ENCODE measurements at places on chromosomes 5 and 9. TPM values are rescaled to one million over a fixed set of nuclear protein-coding genes. Genes with fewer than 3 reads are reported as not detected.

DNA sequence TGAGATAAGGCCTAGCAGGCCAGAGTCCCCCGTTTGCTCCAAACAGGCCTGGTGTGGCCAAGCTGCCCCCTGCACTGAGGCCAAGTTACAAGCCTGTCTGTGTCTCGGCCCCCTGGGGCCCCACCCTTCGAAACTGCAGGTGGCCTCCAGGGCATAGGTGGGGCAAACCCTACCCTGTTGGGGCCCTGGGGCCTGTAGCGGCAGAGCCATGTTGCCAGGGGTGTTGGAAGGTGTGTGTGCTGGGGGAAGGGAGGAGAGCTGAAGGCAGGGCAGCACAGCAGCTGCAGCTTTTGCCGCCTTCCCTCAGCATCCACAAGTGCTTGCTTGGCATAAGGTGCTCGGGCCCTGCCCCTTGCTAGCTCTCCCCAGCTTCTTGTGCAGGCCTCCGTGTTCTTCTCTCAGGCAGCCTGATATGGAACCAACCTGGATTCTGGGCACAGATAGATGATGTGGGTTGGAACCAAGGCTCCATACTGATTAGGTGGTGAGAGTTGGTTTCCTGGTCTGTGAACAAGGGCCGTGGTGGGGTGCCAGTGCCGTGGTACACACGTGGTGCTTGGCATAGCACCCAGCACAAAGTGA is 12.7 kb downstream of the IRF1 start:
- no peak for DNase-seq

- peak; percentile 57 for DNase-seq
Observed at GRCh38 chr9:36991516-36992134, 42.4 kb downstream of the PAX5 start.

- no peak for DNase-seq
Observed at GRCh38 chr5:123605822-123606221, 93.8 kb downstream of the CSNK1G3 start.

DNA sequence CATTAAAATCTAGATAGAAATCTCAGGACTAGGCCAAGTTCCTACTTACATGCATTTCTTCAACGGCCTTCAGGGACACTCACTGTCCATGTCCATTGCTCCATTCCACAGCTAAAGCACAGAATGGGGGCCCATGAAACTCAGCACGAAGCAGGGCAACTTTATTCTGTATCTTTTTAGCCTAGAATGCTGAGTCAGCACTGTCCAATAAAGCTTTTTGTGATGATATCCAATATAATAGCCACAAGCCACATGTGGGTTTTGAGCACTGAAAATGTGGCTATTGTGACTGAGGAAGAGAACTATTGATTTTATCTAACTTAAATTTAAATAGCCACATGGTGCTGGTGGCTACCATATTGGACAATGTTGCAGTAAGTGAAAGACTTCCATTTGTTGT is 21.6 kb downstream of the OTP start:
- DNase-seq, result no peak

DNA sequence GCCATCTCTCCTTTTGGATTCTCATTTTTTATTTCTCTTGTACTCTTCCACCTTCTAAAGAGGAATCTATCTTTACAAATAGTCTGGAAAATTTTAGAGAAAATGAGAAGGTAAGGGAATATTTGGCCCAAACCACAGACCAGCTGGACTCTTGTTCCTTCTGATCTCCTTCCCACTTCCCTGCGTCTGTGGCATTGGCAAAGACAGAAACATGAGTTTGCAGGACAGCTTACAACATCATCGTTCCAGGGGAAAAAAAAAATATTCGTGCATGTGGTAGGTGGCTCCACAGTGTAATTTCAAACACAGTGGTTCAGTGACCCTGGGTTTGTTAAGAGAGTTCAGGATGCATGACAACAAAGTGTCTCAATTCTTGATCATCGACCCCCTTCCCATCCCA is 755.0 kb downstream of the DNAH5 start:
- no peak for DNase-seq

DNA sequence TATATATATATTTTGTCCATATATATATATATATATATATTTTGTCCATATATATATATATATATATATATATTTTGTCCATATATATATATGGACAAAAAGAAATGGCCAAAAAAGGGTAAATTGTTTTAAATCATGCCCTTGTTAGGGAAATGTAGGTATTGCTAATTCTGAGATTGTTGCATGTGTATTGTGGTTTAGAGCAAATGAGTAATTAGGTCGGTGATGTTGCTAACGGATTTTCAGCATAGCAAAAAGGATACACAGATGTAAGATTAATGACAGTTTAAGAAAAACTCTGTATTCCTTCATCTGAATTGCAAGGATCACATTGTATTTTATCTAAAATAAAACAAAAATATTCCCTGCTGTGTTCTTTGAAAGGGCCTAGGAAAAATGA is 40.2 kb downstream of the OSTF1 start:
- DNase-seq, result no peak

SLC34A3 gene
- total RNA-seq, result not detected

- no peak for DNase-seq
Observed at GRCh38 chr5:175202463-175203068, 241.4 kb downstream of the DRD1 start.

DNA sequence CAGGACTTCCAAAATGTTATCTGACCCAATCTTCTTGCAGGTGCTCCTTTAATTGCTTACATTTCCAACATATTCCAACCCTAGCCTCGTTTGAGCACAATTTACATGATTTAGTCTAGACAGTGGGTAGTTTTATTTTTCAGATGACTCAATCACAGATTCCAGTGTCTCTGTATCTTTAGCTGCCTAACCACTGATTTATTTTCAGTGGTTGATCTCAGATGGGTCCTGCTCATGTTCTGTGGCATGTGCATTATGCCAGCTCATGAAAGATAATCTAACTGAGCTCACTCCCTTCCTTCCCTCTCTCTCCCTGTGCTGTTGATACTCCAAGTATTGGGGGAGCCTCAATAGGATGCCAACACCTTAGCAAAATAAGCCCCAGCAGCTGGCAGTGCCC is 106.1 kb upstream of the ICE1 start:
- no peak for DNase-seq

LPAR1 gene
- total RNA-seq, result 0.13 TPM

DNA sequence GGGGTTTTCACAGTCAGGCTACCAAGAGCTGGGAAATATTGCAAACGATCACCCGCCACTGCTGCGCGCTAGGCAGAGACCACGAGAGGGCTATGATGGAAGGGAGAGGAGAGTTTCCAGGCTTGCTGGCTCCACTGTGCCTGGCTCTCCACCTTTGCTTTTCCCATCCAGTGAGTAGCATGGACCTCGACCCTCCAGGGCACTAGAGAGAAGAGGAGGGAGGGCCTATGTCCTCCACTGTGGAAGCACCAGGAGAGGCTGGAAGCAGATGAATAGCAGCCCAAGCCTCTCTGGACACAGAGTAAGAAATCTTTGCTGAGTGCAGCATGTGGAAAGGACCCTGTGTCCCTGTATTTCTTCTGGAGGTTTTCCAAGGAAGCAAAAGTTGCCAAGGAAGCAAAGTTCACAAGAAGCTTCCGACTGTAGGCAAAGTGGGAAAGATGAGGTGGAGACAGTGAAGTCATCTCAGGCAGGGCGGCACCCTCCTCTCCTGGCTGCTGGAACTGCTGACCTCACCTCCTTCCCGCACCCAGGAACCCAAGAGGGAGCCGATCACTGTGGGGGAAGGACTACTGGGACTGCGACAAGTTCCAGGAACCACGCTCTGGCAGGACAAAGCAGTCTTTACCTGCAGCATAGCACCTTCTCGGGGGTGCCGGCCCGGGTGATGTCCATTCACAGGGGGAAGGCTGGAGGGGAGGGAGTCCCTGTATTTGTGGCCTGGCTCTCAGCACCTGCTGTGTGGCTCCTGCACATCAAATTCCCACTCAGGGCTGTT is 79.6 kb downstream of the CSNK1A1 start:
- peak; percentile 63 for DNase-seq

DNA sequence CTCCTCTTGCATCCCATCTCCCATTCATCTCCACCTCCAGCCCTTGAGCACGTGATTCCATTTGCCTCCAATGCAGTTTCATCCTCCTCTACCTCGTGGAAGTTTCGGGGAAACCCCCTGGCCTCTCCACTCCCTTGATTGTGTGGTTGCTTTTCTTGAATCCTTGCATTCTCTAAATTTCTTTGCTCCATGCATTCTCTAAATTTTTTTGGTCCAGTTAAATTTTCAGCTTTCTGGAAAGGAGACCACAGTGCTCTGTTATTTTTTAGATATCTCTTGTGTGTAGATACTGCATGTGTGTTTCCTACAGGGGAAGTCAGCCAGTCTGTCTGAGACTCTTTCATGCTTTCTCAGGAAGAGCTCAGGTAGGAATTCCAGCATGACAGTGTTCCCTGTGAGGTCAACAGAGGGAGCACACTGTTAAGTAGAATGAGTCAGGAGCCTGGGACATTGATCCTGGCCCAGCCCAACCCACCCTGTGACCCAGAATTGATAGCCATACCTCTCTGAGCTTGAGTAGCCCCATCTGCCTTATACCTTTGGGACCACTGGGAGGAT is 52.8 kb downstream of the AMBP start:
- DNase-seq, result no peak

- DNase-seq, result no peak
Observed at GRCh38 chr5:88251048-88251711, 17.5 kb downstream of the TMEM161B start.

GABRA1 gene
- total RNA-seq, result not detected

DNA sequence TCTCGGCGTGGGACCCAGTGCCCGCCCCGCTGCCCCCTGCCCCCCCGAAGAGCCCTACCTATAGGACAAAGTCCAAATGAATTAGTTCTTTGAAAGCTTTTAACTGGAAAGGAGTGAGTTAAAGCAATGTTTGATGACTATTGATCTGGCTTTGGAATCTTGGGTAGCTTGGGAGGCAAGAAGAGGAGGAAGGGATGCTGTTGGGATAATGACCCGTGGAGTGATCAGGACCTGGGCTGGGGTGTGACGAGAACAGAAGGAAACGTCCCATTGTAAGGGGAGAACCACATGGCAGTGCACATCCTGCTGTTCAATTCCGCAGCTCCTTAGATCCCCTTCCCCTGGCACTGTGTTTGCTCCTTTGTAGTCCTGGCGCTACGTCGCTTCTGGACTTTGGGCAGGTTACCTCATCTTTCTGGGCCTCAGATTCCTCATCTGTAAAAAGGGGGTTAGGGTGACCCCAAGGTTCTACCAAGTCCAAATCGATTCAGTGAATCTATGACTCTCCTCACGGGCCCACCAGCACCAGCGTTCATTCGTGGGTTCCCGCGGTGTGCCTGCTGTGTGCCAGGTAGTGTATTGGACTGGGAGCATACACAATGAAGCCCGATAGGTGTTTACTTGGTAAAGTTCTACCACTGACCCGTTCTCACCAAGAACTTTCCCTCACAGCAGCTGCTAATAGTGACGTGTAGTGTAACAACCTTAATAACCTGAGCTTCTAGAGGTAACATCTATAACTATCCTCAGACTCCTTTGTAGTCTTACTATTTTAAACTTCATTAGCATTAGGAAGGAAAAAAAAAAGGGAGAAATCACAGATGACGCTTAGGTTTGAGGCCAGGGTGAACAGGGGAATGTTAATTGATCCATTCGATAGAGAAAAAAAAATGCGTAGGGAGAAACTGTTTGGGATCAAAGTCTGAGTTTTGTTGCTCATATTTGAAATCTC is 1.1 kb upstream of the NADK2 start:
- DNase-seq, result no peak

GRCh38 chr9:127096208-127096607 is 26.2 kb downstream of the ANGPTL2 start:
- DNase-seq, result no peak

DNA sequence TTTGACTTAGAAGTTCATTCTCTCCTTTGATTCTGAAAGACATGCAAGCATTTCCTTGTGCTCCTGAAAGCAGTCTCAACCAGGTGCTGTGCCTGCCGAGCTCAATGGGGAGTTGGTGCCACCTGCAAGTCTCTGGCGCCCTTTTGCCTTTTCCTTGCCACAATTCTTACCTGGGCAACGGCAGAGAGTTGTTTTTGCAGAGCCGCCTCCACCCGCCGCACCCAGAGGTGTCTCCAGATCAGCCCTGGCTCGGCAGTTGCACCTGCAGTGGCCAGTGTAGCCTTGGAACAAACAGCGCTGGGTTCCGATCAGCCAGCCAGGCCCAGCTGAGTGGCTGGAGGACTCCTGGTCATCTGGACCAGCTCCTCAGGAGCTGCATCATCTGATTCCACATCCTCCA is 262.9 kb downstream of the IRX2 start:
- no peak for DNase-seq

FOXD1 gene
- 0.40 TPM for total RNA-seq

FAM221B gene
- not detected for total RNA-seq

All from K562 (cell line).